GM12878 (cell line): ENCODE measurements at places on chromosomes 1 and 21.
A peak's percentile ranks its signal among the peaks of the same experiment; 100 is the strongest.

GRCh38 chr1:62530516-62531154 lies 66.7 kb upstream of the ANGPTL3 start:
- no peak for DNase-seq

DNA sequence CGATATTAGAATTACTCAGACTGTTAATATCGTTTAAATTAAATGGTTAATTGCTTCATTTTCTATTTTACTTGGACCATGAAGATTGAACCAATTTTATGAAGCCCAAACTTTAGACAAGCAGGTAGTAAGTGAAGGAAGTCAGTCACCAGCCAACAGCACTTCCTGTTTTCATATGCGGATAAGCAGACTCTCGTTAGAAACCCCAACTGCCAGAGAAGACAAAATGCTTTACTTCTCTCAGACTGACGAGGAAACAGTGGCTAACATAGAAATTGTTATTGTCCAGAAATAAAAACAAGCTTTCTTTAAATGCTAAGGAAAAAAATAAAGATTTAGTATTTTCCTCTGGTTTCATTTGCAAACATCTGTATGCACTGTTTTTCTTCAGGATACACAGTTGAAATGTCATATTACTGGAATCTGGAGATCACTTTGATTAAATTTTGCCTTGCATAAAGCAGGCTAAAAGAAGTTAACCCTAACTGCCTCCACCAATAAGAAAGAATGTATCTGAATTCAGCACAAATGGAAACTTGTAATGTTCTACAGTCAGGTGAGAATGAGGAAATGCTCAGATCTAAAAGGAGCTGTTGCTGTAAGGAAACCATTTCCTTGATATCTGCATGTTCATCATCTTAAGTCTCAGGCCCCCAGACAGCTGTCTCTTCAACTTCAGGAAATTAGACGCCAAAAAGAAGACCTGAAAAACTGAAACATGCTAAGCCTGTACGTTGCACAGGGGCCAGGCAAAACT lies 129.8 kb upstream of the SAMSN1 start:
- peak; percentile 48 for DNase-seq

- no peak for DNase-seq
These were observed 66.7 kb downstream of the RPAP2 start for GRCh38 chr1:92365378-92366039.

GRCh38 chr1:3956527-3957170 lies 56.6 kb upstream of the C1orf174 start:
- no peak for DNase-seq

- no peak for DNase-seq
These were observed 19.1 kb downstream of the AGL start for GRCh38 chr1:99869304-99869703.

GRCh38 chr1:38026592-38027200 lies 14.2 kb downstream of the UTP11 start:
- no peak for DNase-seq

- no peak for DNase-seq
These were observed 7.8 kb downstream of the CHRNB2 start for GRCh38 chr1:154575147-154575927.

- DNase-seq, result no peak
These were observed 2.1 kb downstream of the OTUD3 start for GRCh38 chr1:19884312-19884711.

GRCh38 chr1:234884701-234885100 lies 243.9 kb downstream of the TOMM20 start:
- DNase-seq, result no peak

GRCh38 chr21:34700605-34701004 lies 31.8 kb downstream of the CLIC6 start:
- no peak for DNase-seq
